ENCODE measurements at places on chromosomes 2 and 18.

DNA sequence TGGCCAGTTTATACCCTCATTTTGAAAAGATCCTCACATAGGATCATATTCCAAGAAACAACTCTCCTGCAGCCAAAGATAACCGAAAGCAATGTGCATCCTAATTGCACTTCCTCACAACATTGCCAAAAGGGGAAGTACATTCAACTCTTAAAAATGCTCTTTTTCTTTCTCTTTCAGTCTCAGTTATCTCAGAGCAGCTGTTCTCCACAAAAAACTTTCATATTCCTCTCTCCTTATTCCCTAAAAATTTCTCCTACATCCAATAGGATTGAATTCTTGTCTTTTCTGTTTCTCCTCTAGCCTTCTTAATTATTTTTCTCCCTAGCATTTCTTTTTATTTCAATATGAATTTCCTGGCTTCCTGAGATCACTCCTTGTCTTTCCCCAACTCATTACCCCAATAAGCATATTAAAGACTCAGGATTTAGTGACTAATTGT is 7.4 kb upstream of the VRK2 start:
- DNase-seq: peak; percentile 65

- no peak for DNase-seq
Observed at GRCh38 chr2:2804528-2804927, 473.5 kb upstream of the MYT1L start.

- DNase-seq: no peak
Observed at GRCh38 chr2:152132306-152132705, 33.5 kb upstream of the CACNB4 start.

- no peak for DNase-seq
Observed at GRCh38 chr2:228840113-228840742, 430.9 kb downstream of the PID1 start.

DNA sequence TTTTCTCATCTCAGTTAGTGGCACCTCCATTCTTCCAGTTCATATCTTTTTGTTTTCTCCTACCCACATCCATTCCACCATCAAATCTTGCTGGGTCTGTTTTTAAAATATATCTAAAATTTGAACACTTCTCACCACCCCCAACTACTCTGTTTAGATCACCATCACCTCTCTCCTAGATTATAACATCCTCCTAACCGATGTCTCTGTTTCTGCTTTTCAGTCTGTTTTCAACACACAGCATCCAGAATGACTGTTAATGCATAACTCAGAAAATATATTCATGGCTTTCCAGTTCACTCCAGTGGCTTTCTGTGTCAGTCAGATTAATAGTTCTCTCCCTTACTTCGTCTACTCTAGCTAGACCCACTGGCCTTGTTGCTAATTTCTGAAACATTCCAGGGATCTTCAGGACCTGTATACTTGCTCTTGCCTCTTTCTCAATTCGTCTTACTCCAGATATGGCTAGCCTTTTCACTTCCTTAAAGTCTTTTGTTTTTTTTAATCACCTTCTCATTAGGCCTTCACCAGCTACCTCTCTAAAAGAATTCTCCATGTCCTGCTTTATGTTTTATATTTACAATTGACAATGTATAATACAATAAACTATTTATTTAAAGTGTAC is 105.3 kb downstream of the COMMD1 start:
- no peak for DNase-seq

- no peak for DNase-seq
Observed at GRCh38 chr2:228239207-228239906, 57.9 kb upstream of the SPHKAP start.

DNA sequence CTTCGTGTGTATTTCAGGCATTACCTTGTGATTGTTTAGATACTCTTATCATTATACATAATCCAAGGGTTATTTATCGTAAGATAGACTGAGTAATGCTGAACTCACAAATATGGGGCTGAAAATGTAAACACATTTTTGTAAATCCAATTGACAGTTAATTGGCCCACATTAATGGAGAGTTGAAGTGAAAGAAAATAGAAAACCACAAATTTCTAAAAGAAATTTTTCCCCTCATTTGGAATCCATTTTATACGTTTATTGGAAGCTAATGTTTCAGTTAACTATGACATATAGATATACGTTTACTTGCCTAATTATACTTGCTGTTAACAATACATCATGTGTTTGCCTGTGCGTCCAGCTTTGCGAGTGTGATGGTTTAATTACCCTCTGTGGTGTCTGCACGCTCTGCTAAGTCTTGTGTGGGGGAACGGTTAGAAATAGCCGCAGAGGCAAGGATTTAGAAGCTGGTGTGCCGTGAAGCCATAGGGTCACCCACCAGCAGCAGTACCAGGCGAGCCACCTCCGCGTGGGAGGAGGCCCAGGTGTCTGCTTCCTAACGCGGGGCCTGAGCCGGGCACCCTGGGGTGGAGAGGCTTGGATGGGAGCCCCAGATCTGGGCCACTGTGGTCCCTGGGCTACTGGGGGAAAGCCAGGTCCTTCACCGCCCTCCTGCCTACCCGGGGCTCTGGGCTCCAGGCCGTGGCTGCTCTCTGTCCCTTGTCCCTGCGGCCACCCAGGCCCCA is 38.0 kb downstream of the TSHZ1 start:
- DNase-seq: no peak

DNA sequence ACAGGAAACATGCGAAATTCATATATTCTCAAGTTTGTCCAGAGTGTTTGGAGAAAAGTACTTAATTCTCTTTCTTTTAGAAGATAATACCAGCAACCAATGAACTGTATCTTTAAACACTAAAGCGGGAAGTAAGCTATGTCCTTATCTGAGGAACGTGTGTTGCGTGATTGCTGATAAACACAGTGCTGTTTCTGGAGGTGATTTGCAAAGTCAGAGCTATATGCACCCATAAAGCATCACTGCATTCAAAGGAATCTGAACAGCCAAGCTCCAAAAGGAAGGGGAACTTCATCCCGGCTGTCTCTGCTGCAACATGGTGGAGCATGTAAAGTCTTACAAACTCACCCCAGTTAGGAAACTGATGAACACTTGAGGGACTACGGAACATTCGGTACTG is 271.7 kb upstream of the FN1 start:
- no peak for DNase-seq

GRCh38 chr2:168336786-168337388 is 89.5 kb upstream of the STK39 start:
- peak; percentile 10 for DNase-seq

- no peak for DNase-seq
Observed at GRCh38 chr2:232310121-232310520, 68.4 kb upstream of the ALPP start.

DNA sequence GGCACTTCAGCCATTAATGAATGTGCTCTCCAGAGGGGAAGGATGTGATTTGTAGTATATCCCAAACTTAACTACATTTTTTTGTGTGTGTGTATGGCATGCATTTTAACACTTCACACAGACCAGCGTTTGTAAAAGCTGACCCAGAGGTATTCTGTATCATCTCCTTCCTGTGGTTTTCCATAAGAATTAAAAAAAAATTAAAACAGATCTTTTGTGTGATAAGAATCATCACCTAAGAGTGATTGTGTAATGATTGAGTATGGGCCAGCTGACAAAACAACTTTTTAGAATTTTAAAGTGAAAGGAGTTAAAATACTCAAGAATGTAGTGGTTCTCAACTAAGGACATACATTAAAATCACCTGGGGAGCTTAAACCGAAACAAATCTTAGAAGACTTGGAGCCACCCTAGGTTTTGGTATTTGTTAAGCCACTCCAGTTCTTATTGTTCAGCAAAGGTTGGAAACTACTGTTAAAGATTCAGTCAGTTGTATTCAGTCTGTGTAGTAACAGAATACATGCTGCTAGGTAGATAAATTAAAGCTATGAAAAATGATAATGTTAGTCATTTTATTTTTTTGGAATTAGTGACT is 120.1 kb downstream of the HAUS1 start:
- DNase-seq: no peak

DNA sequence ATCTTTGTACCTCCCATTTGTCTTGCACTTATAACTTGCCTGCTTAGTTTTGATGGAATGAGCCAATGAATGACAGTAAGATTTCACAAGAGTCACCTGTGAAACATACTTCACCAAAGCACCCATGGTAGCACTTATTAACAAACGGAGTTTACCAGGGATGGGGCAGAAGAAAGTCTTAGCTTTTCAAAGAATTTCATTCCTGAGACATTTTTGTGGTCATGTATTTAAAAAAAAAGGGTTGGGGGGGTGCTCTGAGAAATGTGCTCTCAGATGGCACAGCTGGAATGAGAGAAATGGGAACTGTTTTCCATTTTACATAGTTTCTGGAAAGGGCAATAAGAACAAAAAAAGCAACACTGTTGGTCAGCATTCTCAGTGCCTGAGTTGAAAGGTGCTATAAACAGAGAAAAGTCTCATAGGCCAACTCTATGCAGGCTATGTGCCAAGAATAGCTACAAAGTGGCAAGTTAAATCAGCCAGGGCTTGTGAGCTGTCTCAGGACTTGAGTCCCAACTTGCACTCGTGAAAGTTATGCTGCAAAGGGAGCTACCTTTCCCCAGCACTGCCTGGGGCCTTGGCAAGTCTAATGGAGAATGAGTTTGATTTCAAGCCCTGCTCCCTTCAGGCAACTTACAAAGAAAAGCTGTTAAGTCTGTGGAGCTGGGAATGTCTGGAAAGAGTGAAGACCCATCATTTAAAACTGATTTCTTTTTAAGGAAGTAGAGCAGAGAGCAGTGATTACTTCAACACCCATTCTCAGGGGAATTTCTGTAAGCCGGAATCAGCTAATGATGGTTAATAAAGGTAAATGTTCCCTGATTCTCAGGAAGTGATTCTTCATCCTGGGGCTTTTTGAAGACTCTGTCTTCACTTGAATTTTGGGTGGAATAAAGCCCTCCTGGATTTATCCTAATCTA is 170.6 kb downstream of the SLC8A1 start:
- no peak for DNase-seq

DNA sequence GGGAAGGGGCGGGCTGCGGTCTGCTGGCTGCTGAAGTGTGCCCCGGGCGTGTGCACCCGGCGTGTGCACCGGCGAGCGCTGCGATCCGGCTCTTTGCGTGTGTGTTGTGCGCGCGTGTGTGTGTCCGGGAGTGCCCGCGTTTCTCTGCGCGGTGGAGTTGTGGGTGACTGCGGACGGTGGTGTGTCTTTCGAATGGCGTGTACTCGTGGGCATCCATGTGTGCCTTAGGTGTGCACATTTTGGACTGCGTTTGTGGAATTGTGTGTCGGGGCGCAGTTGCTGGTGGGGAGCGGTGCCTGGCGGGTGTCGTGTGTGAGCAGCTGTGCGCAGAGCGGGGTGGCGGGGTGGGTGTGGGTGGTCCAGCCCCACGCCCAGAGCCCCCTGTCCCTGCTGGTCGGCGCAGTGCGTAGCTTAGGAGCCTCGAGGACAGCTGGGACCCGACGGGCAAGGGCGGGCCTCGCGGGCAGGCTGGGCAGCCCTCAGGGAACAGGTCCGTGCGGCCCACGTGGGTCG is 533 bp downstream of the HPCAL1 start:
- no peak for DNase-seq

DNA sequence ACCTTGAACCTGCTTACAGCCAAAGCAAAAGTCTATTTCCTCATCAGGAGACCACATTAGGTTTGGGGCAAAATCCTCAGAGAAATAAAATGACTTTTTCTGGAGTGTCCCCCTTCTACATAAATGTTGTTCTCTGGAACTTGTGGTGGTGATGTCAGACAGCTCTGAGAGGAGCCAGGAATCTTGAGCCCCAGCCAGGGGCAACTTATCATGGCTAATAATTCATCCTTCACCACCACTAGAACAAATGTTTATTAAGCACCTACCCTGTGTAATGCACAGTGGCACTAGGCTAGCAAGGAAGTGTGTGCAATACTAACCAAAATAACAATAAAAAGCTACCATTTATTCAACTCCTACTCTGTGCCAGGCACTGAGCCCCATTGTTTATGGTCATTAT is 9.0 kb upstream of the BMP10 start:
- DNase-seq: no peak

GRCh38 chr2:127332335-127332734 is 38.4 kb upstream of the ERCC3 start:
- no peak for DNase-seq

DNA sequence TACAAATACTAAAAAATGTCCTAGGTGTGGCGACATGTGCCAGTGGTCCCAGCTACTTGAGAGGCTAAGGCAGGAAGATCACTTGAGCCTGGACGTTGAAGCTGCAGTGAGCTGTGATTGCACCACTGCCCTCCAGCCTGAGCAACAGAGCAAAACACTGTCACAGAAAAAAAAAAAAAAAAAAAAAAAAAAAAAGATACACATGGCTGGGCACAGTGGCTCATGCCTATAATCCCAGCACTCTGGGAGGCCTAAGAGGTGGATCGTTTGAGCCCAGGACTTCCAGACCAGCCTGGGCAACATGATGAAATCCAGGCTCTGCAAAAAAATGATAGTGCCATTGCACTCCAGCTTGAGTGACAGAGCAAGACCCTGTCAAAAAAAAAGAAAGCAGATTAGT is 13.7 kb downstream of the KANSL1L start:
- DNase-seq: no peak

GRCh38 chr2:29702276-29702675 is 219.1 kb downstream of the ALK start:
- DNase-seq: no peak

DNA sequence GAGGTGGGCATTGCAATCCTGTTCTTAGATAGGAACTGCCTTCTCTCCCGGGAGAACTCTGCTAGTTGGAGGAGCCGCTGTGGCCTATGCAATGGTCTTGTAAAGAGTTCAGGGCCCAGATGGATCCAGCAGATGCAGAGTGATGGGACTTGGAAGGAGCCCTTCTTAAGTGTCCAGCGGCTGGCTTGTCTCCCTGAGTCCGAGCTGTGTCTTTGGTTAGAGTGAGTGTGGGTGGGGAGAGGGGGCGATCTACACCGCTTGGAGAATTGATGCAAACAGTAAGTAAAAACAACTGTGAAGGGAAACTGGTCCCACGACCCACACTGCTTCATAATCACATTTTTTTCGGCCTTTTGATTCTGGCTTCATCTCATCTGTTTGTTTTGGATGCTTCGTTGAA is 89.8 kb upstream of the CYRIA start:
- DNase-seq: no peak

DNA sequence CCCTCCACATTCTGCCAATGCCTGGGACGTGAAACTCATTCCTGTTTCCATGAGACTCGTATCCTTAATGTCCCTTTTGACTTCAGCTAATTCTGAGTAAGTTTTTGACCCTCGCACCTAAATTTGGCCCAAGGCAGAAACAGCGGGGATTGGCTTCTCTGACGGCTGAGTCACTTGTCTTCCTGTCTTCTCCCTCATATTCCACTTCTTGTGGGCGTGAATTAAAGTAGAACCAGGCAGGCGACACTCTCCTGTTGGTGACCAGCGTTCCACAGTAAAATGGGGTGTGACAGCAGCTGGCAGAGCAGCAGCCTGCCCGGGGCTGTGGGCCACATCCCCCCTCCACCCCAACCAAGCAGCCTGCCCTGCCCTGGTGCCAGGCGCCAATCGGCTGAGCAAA is 15.5 kb downstream of the TTC32 start:
- no peak for DNase-seq

Data from naive B cell (primary cell).